ENCODE measurements at places on chromosomes 11 and 22. TPM values are rescaled to one million over a fixed set of nuclear protein-coding genes. Genes with fewer than 3 reads are reported as not detected.

SMC1B gene
- total RNA-seq: not detected

C11orf42 gene
- total RNA-seq: not detected

SYCE3 gene
- total RNA-seq: 1.1 TPM

OR51B5 gene
- not detected for total RNA-seq

VSTM5 gene
- total RNA-seq: 0.35 TPM

PLEKHA7 gene
- total RNA-seq: 15.4 TPM

PHOX2A gene
- not detected for total RNA-seq

SESN3 gene
- total RNA-seq: 45.6 TPM

UVRAG gene
- 7.5 TPM for total RNA-seq

BCO2 gene
- total RNA-seq: not detected

OR51B2 gene
- not detected for total RNA-seq
